ENCODE measurements at places on chromosomes 3 and 15.
A peak's percentile ranks its signal among the peaks of the same experiment; 100 is the strongest.

DNA sequence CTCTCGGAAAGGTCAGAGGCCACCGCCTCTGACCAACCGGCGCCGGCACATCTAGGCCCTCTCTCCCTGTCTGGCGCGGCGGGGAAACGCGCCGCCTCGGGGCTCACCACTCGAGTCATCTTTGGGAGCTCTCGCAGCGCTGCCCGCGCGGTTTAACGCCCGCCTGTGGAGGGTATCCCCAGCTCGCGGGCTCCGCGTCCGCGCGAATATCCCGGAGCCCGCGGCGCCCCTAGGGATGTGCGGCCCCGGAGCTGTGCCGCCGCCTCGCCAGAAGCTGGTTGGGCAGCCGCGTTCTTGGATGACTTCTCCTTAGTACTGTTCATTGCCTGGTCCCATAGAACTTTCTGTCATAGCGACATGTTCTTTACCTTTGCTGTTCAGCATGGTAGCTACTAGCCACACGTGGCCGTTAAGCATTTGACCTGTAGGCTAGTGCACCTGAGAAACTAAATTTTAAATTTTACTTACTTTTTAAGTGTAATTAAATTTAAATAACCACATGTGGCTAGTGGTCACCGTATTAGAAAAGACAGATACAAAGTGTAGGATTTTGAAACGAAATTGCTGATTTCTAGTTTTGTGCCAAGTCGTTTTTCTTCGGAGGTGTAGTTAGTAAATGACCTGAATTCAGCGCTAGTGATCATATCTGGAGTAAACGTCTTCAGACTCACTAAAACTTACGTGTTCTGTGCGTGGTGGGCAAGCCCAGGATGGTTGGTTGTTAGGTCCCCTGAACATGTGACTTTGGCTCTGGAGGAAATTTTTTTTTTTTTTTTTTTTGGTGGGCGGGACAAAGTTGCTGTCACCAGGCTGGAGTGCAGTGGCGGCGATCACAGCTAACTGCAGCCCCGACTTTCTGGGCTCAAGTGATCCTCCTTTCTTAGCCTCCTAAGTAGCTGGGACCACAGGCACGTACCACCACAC lies 835 bp downstream of the ARIH2 start:
- H3K27ac ChIP-seq: peak overlapping the region; percentile 98
- DNase-seq: no peak
- H3K36me3 ChIP-seq: peaks cover 13% of the 10 kb centered on the region
- H3K27me3 ChIP-seq: no peaks in the 10 kb centered on the region

- H3K4me3 ChIP-seq: no peak overlapping the region
- H3K4me1 ChIP-seq: no peaks in the 10 kb centered on the region
- no peaks in the 10 kb centered on the region for H3K27me3 ChIP-seq
Measured at GRCh38 chr3:122937745-122938144, 89.8 kb downstream of the SEMA5B start.

GRCh38 chr3:156251424-156251823 lies 131.0 kb downstream of the KCNAB1 start:
- H3K4me1 ChIP-seq: no peaks in the 10 kb centered on the region
- no peak overlapping the region for H3K27ac ChIP-seq
- no peak overlapping the region for H3K4me3 ChIP-seq
- H3K36me3 ChIP-seq: no peaks in the 10 kb centered on the region
- DNase-seq: no peak
- no peaks in the 10 kb centered on the region for H3K27me3 ChIP-seq

DNA sequence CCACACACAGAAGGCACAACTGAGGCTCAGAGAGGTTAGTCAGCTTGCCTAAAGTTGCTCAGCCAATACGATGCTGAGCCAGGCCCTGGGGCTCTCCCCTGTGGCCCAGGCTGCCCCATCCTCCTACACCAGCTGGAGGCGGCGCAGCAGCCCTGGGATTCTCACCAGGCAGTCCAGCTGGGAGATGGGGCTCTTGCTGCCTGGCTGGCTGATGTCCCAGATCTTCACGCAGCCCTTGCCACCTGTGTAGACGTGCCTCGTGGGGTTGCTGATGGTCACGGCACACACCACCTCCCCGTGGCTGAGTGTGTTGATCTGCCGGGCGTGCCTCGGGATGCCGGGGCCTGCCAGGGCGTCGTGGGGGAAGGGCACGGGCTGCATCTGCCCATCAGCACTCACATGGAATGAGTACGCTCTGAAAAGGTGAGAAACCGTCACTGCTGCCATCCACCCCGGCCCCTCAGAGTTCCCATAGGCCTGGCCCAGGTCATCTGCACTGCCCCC lies 42.8 kb downstream of the TLE3 start:
- H3K4me1 ChIP-seq: no peaks in the 10 kb centered on the region
- no peak for DNase-seq

DNA sequence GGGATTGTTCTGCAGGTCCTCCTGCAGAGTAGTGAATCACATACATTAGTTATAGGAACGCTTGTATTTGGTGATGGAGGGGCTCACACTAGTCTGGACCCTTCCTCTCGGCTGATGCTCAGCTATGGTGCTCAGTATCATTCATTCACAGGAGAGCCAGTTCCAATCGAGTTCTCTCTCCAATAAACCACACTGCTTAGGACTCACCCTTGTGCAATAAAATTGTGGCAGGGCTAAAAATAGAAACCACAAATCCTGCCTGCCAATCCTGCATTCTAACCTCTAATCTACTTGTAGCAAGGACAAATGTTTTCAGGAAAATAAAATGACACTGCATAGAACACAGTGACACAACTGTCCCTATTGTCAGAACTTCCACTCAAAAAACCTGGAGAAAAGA lies 138.4 kb upstream of the TBL1XR1 start:
- H3K4me1 ChIP-seq: peaks cover 33% of the 10 kb centered on the region
- no peak overlapping the region for H3K4me3 ChIP-seq
- H3K36me3 ChIP-seq: no peaks in the 10 kb centered on the region
- no peak overlapping the region for H3K27ac ChIP-seq
- DNase-seq: no peak
- no peaks in the 10 kb centered on the region for H3K27me3 ChIP-seq

GRCh38 chr15:74235962-74236361 lies at the start of gene CCDC33:
Gene CCDC33, plus strand, starts transcription at chr15:74236326. Its CDS starts 394 bp downstream, at chr15:74236720.
- no peaks in the 10 kb centered on the region for H3K27me3 ChIP-seq
- peaks cover 6% of the 10 kb centered on the region for H3K4me1 ChIP-seq

- H3K4me1 ChIP-seq: no peaks in the 10 kb centered on the region
- H3K27ac ChIP-seq: no peak overlapping the region
- no peaks in the 10 kb centered on the region for H3K36me3 ChIP-seq
- DNase-seq: no peak
- no peak overlapping the region for H3K4me3 ChIP-seq
- no peaks in the 10 kb centered on the region for H3K27me3 ChIP-seq
Measured at GRCh38 chr15:66566963-66567531, 1.2 kb upstream of the LCTL start.

DNA sequence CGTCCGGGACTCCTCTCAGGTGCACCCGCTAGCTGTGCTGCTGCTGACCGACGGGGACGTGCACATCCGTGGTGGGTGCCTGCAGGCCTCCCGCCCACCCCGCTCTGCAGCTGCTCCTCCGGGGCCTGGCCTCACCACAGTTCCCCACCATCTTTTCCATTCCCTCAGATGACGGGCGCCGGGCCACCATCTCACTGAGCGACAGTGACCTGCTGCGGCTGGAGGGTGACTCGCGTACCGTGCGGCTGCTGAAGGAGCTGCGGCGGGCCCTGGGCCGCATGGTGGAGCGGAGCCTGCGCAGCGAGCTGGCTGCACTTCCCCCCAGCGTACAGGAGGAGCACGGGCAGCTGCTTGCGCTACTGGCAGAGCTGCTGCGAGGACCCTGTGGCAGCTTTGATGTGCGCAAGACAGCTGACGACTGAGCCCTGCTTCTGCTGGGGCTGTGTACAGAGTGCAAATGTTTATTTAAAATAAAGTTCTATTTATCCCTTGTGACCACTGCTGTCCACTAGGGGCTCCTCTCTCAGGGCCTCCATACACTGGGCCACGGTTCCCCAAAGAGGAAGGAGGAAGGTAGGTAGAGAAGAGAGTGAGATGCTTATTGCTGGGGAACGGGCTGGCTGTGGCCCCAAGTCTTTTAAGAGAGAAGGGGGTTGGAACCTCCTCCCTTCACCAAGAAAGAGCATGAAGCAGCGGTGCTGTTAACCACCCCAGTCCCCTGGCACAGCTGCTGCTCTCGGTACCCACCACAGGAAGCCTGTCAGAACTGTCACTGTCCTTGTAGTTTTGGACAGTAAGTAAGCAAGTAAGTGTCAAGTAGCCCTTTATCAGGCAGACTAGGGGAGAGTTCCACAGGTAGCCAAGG lies 47.0 kb downstream of the DHX30 start:
- no peak overlapping the region for H3K27ac ChIP-seq
- no peak for DNase-seq
- no peaks in the 10 kb centered on the region for H3K4me1 ChIP-seq
- no peak overlapping the region for H3K4me3 ChIP-seq
